ENCODE measurements at places on chromosomes 12 and 14. TPM values are rescaled to one million over a fixed set of nuclear protein-coding genes. Genes with fewer than 3 reads are reported as not detected.

DNA sequence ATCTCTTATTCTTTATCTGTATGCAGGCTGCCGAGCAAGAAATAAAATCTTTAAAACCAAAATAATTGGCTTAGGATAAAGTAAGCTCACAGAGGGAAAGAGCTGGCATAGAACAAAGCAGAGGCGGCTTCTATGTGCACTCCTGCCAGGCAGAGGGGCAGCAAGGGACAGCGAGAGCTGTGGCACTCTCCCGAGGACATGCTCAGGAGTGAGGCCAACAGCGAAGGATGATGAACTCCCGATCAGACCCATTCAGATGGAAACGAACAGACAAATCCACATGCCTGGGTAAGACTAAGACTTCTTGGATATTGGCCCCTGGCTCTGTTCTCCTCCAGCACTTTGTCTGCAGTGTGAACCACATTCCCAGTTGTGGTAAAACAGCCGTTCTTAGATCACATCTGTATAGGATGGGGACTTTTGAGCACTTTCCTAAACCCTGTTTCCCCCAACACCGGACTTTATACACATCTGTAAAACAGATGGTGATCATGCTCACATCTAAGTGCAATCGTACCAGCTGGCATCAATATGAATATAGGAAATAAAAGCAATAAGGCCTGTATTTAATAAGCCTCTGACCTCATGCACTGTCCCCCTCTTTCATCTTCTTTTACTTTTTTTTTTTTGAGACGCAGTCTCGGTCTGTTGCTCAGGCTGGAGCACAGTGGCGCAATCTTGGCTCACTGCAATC is 134.1 kb downstream of the PPM1H start:
- DNase-seq: no peak

GRCh38 chr14:81252278-81252677 is 31.5 kb upstream of the GTF2A1 start:
- no peak for DNase-seq

DNA sequence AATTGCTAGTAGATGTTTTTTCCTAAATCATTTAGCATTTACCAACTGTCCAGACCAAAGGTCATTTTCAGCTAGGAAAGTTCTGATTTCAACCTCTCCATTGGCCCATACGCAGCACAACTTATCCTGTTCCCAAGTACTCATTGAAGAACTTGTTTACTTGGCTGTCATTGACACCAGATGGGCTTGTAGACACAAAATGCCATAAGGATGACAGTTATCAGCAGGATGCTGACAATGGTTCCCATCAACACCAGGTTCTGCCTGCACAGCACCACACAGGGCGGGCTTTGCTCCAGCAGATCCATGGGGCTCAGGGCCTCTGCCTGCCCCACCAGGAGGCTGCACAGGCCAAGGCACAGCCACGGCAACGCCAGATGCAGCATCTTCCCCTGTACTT is 36.5 kb upstream of the TMPRSS12 start:
- no peak for DNase-seq

- no peak for DNase-seq
Measured at GRCh38 chr14:24428628-24429394, 657 bp downstream of the CBLN3 start.

- no peak for DNase-seq
Measured at GRCh38 chr12:108342985-108343384, 3.9 kb upstream of the CMKLR1 start.

DNA sequence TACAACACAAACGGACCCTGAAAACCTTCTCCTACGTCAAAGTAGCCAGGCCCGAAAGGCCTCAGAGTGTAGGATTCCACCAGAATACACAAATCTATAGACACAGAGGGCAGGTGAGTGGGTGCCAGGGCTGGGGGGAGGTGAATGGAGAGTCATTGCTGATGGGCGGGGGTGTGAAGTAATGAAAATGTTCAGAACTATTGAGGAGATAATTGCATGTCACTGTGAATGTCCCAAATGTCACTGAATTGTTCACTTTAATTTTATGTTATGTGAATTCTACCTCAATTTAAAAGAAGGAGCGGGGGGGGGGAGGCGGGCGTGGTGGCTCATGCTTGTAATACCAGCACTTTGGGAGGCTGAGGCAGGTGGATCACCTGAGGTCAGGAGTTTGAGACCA is 36.0 kb downstream of the P2RX4 start:
- no peak for DNase-seq

DNA sequence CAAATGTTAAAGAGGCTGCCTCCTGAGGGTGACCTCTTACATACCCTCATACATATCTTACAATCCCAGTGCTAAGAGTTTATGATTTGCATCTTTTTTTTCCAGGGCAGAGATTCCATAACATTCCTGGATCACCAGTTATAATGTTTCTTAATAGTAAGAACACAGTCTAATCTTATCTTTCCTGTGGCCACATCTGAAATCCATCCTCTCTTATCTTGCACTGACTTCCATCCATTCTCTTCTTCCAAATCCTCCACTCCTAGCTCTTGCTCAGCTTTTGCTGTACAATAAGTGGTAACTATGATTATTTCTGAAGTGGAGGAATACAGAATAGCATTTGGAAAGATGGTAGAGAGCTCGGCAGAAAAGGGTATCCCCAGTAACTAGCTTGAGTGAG is 6.3 kb downstream of the CALCOCO1 start:
- DNase-seq: no peak

DNA sequence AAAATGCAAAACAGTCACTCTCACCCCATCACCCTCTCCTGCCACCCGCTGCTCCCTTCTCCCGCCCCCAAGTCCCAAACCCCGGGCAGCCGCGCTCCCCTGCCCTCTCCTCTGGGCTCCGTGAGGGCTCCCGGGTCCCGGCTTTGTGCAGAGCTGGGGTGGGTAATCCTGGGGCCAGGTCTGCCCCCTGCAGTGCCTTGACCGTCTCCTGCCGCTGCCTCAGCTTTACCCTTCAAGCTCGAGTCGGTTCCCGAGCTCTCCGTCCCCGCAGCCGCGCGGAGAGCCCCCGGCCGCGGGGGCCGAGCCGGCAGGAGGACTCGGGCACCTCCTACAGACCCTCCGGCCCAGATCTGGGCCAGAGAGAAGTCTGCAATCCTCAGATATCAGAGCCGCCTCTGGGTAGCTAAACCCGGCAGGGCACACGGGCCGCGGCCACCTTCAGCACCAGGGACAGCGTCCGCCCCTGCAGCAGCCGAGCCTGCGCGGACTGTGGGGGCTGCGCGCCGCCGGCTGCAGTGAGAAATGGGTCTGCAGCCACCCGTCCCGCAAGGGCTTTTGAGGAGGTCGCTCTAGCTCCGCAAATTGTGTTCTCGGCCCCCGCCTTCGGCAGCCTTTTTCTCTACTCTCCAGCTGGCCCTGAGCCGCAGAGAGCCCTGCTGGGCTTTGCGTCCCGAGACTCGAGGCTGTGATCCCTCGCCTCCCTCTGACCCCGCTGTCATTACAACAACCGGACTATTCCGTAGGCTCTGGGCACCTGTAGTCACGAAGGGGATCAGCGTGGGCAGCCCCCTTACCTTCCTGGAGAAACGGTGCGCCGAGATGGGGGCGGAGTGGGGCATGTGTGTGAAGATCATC is 1.2 kb downstream of the PRMT8 start:
- peak; percentile 7 for DNase-seq

GRCh38 chr12:107344035-107344808 is 250.9 kb upstream of the CRY1 start:
- DNase-seq: no peak

GRCh38 chr12:4271717-4272423 is 1.7 kb upstream of the CCND2 start:
- DNase-seq: peak; percentile 17

GRCh38 chr14:84084056-84084630 is 1445.8 kb upstream of the FLRT2 start:
- no peak for DNase-seq

DNA sequence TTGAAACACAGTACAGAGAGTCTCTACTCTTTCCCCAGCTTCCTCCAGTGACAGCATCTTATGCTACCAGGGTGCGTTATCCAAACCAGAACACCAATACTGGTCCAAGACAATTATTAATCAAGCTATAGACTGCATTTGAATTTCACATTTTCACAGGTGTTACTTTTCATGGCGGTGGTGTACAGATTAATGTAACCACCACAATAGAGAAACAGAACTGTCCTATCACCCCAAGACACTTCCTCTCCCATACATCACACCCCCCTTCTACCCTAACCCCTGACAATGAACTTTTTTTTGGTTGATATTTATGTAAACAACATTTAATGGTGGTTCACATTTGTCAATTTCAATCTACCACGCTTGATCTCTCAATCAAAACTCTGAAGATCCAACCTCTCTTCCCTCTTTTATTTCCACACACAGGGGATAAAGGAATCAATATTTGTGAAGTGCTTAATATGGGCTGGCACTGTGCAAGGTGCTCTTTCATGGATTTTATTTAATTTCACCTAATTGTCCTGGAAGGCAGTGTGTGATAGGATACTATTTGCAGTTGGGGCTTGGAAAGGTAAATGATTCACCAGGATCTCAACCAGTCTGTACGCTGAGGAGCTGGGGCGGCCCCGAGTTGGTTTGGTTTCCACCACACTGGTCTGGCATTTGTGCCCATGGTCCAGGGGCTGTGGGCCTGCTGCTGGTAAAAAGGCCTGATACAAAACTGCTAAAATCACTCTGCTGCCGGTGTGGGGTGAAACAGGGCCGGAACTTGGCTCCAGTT is 54.6 kb upstream of the DICER1 start:
- DNase-seq: no peak

GRCh38 chr12:128743916-128744315 is 79.8 kb downstream of the SLC15A4 start:
- DNase-seq: no peak

DNA sequence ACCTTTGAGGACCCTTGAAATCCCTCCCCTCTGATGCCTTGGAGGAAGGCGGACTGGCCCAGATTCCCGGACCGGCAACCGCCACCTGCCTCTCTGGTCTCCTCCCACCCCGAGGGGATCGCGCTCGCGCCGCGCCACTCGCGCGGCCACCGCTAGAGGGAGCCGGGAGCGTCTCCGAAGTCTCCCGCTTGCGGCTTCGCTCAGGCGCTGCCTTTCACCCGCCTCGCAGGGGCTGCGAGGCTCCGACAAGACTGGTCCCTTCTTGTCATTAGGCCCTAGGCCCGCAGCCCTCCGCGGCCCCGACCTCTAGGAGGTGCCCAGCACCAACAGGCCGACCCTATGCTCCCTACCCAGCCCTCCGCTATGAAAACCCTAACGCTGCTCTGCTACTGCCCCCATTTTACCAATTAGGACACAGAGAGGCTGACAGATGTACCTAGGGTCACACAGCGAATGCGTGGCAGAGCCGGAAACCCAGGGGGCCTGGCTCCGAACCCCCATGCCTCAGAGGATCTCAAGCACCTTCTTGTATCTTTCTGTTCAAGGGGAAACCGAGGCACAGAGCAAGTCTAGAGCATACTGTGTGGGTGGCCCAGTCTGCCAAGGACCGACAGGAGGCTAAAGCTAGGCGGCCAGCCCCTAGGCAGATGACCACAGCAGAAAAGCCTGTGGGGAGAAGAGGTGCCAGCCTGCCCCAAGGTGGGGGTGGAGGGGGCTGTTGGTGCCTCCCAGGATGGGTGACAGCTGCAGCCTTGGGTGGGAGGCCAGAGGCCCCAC is 21.4 kb upstream of the VSX2 start:
- DNase-seq: peak; percentile 8

DNA sequence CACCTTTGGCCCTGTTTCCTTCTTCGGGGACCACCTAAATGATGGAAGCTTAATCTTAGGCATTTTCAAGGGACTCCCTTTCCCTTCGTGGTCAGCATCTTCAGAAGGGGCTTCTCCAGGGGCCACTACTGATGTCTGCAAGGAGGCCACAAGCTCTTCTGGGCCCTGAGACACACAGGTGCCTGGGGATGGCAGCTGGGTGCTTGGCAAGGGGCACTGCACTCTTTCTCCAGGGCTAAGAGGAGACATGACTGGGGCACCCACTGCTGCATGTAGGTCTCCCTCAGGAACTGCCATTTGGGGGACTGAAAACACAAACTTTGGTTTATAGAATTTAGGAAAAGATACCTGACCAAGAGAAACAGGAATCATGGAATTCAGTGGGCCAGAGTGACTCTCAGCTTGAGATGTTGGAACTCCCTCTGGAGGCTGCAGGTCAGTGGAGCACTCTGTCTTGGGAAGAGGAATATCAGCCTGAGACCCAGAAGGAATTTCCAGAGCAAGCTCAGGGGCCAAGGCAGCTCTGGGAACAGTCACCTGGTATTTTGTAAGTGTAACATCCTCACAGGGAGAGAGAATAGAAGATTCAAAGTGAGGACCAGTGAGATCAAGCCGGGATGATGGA is 16.0 kb downstream of the PLD4 start:
- DNase-seq: no peak

GRCh38 chr12:130079279-130079678 is 83.0 kb upstream of the FZD10 start:
- DNase-seq: no peak

- no peak for DNase-seq
Measured at GRCh38 chr12:1488908-1489381, 105.4 kb downstream of the FBXL14 start.

GRCh38 chr12:70267550-70267949 is 24.3 kb downstream of the CNOT2 start:
- DNase-seq: no peak

GRCh38 chr12:100171248-100171647 is 28.6 kb upstream of the BLTP3B start:
- DNase-seq: no peak

Gene CD69
- 0.14 TPM for total RNA-seq

Gene SSTR1
- total RNA-seq: 1.2 TPM

Gene GPR65
- total RNA-seq: 0.07 TPM

Gene DPPA3
- not detected for total RNA-seq

Gene KRT6A
- 12.6 TPM for total RNA-seq

Gene MRPS35
- total RNA-seq: 54.3 TPM

Gene IGF1
- 0.20 TPM for total RNA-seq

Gene TGM1
- total RNA-seq: 0.40 TPM

Gene ASIC1
- total RNA-seq: 0.14 TPM

Gene CLEC1B
- total RNA-seq: not detected

Gene FAM90A1
- total RNA-seq: 0.11 TPM

Gene NELL2
- not detected for total RNA-seq
